ENCODE measurements at places on chromosomes 2 and 18.

GRCh38 chr2:30622452-30622851 lies 175.4 kb downstream of the LCLAT1 start:
- DNase-seq, result no peak

DNA sequence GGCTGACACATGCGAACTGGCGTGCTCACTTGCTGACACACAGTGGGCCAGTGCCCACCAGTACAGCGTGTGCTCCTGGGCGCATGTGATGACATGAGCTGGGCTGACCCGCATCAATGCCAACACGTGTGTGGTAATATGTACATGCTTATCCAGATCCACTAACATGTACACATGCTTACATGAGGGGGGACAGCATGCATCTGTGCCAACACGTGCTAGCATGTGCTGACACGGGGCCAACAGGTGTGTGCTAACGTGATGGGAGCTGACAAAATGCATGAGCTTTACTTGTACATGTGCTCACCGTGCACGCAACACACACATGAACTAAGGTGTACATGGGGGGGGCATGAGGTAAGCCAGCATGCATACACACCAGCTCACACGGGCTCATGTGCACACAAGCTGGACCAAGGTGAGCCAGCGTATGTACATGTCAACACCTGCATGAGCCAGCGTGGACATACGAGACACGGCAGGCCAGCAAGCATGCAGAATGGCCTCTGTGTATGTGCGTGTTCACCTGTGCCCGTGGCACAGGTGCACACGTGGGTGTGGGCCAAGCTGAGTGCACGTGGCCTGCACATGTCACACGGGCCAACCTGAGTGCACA lies 28.5 kb downstream of the GPC1 start:
- DNase-seq, result no peak

DNA sequence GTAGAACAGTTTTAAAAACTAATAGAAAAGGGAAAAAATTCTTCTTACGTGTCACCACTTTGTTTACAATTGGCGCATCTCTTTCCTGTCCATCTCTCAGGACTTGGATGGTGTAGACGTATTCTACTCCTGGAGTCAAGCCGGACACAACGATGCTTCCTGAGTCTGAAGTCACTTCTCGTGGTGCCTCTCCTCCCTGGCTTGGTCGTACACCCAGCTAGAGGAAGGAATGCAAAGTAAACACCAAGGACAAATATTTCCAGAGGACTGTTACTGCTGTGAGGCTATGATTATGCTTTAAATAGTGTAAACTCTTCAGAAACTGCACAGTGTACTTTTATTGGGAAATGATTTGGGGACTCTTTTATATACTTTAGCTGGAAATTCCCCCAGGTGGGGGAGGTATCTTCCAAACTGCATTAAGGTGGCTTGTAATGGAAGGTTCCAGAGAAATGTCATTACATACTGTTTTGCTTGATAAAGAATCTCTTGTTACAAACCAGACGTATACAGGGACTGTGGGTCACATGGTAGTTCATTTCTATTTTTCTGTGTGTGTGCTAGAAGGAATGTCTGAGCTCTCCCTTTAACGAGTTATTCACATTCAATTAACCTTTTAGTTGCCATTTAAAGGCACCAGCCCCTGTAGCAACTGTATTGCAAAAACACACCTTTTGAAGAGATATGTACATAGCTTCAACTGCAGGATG lies 38.1 kb downstream of the FN1 start:
- no peak for DNase-seq

DNA sequence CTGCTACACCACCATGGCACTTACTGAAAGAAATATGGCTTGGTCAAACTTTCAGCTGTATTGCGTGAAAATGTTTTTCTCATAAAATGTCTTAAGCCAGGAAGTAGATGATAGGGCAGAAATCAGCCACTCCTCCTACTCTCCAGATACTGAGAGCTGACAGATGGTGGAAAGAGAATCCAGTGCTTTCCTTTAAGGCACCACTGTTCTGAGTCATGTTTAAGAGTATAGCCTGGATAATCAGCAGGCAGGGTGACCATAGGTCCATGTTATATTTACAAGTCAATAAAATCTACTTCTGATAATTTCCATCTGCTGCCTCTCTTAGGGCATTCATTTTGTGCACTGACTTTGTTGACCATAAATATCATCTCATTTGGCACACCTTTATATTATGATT lies 21.9 kb downstream of the ARPC2 start:
- no peak for DNase-seq

GRCh38 chr2:238247002-238247822 lies 7.4 kb upstream of the HES6 start:
- DNase-seq, result peak; percentile 80

GRCh38 chr2:68911709-68912108 lies 40.5 kb upstream of the BMP10 start:
- DNase-seq, result no peak

DNA sequence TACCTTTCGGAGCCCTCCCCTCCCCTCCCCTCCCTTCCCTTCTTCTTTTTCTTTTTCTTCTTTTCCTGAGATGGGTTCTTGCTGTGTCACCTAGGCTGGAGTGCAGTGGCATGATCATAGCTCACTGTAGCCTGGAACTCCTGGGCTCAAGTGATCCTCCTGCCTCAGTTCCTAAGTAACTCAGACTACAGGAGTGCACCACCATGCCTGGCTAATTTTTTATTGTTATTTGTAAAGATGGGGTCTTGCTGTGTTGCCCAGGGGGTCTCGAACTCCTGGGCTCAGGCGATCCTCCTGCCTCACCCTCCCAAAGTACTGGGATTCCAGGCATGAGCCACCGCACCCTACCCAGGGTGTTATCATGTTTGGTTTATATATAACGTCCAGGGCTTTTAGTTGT lies 66.7 kb downstream of the ASB1 start:
- DNase-seq, result no peak

DNA sequence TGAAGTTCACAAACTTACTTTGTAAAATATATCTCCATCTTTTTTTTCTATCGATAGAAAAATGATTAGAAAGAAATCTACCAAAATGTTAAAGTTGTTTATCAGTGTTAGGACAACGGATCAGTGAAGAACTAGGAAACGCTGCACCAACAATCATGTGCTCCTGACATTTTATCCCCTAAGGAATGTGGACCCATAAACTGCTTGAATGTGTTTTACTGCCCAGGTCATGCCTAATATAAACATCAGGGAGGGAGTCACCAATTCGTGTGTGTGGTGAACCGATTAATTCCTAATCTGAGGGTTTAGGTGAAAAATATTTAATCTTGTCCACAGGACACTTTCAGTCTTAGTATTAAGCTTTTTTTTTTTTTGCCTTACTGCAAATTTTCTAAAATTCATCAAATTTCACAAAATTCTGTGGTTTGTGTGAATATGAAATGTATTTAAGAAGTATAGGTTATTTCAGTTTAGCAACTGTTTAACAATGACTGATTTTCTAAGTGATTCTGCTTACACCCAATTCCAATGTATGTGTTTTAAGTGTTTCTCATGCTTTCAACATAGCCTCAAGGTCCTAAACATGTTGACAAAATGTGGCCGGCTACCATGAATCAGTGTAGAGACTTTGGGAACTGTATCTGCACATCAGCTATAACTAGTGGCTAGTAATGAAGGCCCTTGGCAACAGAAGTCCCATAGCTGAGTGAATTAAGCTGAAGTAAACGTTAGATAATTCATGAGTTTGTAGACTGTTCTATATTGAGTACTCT lies 11.1 kb upstream of the KIDINS220 start:
- DNase-seq, result no peak

DNA sequence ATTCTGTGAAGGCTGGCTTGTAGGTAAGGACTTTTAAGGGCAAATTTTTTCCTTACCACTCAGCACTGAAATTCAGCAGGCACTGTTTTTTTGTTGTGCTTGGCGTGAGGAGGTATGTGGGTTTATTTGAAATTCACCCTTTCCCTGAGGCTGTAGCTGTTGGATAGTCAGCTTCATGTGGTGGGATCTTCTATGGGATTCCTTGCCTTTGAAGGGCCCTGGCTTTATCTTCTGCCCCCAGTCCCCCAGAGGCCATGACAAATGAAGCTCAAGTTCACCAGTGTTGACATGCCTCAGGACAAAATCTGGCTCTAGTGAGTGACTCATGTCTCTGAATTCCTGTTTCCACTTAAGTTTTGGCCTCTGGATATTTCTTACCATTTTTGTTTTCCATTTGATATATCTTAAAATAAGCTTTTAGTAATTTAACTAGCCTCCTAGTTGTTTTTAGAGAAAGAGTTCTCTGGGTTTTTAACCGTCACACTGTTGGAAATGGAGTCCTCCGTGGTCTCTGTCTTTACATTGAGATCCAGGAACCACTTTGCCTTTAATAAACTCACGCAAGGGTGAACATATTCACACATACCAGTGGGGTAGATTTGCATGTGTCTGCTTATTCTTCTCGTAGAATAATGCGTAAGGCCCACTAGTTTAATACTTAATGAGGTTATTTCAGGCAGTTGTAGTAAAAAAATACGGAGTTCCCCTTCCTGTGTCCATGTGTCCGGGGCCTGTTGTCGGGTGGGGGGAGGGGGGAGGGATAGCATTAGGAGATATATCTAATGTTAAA lies 211.1 kb upstream of the FAM98A start:
- no peak for DNase-seq

DNA sequence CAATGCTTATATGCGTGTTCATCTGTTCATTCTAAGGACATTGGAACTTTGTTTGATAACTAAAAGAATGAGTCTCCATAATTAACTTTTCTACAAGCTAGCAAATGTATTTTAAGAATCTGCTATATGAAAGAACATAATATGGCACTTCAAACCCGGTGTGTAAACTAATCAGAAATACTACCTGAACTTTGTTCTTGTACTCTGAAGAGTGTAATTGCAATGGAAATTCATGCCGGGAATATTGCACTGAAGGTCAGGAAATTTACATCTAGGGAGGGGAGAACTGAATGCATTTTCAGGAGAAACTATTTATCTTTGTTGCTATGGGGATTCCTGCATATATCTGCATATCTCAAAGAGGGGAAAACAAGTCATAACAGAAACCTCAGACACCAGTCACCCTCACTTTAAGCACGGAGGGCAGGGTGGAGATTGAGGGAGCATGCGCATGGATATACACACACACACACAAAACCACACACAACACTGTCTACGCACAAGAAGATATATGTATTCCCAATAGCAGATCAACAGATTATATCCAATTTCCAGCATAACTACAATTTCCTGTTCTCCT lies 76.2 kb downstream of the DTNA start:
- no peak for DNase-seq

DNA sequence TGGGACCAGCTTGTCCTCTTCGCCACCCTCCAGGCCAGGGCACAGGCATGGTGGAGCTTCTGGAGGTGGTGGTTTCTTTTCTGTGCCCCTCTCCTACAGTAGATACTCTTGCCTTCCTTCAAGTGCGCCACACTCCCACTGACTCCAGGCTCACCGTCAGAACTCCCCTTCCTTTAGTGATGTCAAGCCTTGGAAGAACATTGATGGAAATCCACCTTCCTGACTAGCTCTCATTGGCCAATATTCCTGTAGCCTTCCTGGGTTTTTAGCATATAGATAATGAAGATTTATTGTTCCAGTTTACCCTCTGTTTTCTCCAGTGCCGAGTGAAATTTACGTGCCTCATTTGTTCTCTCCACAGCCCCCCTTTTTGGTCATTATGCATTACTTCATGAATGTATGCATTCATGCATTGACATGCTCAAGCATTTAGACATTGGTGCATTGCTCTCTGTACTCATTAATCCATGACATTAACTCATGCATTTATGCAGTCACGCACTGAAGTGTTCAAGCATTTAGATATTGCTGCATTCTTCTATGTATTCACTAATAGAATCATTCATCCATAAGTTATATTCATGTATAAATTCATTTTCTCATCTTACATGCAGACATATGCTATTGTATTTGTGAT lies 37.3 kb downstream of the PLB1 start:
- no peak for DNase-seq

GRCh38 chr2:14751581-14751980 lies 119.1 kb downstream of the LRATD1 start:
- DNase-seq, result no peak

DNA sequence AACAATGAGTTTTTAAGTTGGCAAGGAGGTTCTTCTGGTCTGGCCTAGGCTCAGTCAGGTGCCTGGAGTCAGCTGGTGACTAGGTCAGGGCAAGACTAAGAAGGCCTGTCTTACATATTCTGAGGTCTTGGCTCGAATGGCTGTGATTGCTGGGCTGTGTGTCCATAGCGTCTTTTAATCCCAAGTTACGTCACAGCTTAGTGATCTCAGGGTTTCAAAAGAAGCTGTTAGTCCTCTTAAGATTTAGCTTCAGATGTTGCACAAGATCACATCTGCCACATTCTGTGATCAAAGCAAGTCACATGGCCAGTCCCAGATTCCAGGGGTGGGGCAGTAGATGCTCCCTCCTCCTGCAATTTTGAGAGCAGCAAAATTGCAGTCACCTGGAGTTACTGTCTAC lies 61.3 kb downstream of the PKP4 start:
- no peak for DNase-seq

DNA sequence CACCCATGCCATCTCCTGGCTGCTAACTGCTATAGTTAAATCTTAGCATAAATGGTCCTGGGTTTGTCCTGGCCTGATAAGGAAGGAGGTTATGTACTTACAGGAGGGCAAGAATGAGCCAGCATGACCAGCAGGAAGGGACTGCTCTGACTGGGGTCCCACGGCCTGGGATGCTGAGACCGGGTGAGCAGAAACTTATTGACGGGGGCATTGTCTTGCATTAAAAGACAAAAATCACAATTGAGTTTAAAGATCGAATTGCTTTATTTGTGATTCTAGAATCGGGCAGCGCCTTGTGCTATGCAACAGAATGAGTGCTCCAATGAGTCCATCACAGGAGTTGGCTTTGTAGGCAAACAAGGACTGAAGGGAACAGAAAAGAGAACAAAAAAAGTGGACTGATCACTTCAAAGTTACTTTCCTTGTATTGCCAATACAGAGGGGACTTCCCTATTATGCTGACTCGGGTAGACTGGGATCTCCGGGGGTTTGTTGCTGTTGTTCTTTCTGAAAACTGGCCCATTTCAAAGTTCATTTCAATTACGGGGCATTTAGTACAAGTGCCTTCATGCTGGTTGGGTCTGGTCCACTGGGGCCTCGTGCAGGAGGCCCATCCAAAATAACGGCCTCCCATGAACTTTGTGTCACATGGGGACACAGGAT lies 87.1 kb upstream of the SLC66A3 start:
- DNase-seq, result no peak
